ENCODE measurements at places on chromosomes 7 and 10.

DNA sequence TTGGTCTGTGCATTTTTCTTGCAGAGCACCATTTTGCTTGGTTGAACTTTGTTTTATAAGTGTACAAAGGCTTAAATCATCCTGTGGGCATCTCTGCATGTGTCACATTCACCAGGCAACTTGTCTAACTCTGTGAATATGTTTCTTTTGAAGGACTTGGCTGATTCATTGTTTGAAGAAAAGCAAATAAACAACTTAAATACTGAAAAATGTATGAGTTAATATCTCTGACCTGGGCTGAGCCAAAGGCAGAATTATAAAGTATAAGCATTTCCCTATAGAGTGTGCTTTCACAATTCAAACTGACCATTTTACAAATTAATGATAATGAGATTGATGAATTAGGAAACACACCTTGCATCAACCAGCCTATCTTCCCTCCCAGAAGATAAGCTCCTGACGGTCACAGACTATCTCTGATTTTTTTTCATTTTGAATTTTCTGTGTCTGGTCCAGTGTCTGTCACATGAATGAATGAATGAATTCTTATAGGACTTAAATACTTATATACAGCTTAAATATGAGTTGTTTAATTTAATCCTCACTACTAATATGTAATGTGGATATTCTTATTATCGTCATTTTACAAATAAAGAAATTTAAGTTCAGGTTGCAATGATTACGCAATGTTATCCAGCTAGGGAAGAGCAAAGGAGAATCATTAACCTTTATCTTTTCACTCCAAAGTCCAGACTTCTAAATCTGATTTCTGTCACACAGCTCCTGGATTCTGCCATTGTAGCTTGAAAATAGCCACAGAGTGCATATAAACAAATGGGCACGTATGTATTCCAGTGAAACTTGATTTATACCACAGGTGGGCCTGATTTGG is 182.0 kb upstream of the PHYHIPL start:
- DNase-seq, result no peak

DNA sequence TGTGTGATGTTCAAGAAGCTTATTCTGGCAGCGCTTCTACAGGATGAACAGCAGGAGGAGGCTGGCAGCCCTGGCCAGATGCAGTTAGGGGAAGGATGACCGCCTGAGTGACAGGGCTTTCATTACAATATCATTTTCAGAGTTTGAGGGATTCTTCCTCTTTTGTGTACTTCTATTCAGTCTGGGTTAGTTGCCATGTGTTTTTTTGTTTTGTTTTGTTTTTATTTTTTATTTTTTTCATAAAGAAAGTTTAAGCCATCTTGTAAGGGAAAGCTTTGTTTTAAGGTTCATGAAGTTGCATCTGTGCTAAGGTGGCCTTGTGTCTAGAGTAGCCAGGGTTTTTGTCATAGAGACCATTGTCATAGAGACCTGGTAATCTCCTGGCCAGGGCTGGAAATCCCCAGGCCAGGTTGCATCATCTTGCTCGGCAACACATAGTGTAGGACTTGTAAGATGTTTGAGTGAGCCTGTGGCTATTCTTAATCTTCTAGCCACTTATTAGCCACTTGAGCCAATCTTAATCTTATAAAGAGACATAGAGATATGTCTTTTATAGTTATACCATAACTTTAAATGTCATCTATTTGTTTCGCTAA is 230.5 kb upstream of the TMEM229A start:
- DNase-seq, result no peak

DNA sequence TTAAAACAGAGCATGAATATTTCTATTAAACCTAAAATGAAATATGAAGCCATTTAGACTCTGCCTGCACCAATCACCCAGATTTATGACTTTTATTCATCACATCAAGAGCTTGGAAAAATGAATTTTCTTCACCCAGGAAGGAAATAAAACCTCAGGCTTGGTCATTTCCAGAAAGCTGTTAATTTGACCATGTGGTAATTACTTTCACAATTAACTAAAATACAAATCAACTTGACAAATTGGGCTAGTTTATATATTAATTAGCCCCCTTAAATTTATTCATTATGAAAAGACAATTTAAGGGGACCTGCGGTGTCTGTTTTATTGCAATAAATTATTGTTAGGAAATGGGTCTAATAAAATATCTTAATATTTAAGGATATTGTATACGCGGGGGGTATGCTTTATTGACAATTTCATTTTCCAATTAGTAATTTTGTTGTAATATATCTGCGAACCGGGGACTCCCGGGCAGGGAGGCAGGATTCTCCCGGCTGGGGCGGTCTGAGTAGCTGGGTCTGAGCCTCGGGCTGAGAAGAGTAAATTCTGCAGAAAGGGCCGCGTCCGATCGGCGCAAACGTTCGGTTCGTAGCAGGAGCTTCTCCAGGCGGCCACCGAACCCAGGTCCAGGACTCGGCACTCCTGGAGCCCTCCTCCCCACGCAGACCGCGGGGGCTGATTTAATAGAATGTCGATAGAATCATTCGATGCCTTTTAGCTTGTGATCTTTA is 9.4 kb upstream of the MNX1 start:
- DNase-seq, result no peak

- no peak for DNase-seq
Observed at GRCh38 chr7:94425546-94425945, 30.9 kb downstream of the COL1A2 start.

DNA sequence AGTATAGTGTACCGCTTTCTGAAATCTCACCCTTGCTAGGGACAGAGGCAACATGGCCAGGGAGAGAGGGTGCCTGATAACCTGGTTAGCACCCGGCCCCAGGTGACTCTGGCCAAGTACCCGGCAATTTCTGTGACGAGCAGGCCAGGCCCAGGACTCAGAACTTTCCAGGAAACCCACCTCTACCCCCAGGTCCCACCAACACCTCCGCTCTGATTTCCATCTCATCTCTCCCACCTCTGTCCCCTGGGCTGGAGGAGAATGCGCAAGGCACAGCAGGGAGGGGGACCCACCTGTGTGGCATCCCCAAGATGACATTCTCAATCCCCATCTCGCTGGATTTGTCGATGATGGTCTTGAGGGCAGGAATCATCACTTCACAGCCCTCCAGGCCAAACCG is 11.6 kb downstream of the OGDHL start:
- no peak for DNase-seq

GRCh38 chr10:112491144-112491543 is 44.1 kb downstream of the VTI1A start:
- no peak for DNase-seq

- DNase-seq, result no peak
Observed at GRCh38 chr7:96236198-96237039, 85.5 kb downstream of the SLC25A13 start.

DNA sequence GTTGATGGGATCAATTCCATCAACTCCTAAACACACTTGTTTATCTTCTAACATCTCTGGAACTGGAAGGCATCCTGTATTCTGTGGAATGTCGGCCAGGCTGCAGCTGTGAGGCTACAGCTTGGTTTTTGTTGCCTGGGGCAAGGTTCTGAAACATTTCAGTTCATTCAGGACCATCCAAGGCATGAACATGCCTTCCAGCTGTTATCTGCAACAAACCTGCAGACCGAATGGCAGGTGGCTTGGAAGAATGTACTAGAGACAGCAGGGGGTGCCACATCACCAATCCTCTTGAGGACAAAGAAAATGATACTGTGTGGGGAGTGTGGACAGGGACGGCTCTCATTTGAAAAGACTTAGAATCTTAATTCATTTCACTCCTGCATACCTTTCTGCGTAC is 12.4 kb downstream of the PAPOLB start:
- DNase-seq, result no peak

GRCh38 chr7:50544992-50545391 is 20.2 kb downstream of the DDC start:
- no peak for DNase-seq

GRCh38 chr7:87545760-87546159 is 54.9 kb downstream of the ABCB1 start:
- no peak for DNase-seq

GRCh38 chr7:138887872-138888656 is 90.1 kb upstream of the ATP6V0A4 start:
- DNase-seq, result no peak

DNA sequence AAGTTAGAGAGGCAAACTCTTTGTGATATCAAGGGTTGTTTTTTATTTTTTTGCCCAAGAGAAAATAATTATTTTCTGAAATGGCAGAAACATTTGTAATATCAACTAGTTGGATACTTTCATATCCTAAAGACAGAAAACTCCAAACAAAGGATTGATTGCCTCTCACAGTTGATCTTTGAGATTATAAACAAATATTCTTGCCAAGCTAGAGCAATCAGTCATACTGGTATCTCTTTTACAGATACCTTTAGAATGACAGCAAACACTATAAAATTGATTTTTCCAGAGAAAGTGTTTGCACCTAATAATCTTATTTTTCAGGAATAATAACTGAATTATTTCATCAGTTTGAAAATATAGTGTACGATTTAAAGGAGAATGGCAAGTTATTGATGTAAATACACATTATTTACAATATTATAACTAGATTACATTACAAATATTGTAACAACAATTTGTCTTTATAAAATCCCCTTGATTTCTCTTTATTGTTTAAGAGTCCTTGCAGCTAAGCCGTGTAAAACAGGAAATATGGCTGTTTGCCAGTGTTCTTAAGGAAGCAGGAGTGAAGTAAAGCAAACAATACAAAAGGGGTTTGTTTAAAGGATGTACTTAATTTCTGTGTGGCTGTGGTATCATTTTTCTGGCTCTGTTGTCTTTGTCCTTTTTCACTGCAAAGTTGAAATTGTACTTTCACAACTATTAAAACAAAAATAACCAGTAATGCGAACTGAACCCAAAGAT is 58.4 kb downstream of the MAPK8 start:
- DNase-seq, result no peak
